ENCODE measurements at places on chromosomes 5 and 9.
A peak's percentile ranks its signal among the peaks of the same experiment; 100 is the strongest.

DNA sequence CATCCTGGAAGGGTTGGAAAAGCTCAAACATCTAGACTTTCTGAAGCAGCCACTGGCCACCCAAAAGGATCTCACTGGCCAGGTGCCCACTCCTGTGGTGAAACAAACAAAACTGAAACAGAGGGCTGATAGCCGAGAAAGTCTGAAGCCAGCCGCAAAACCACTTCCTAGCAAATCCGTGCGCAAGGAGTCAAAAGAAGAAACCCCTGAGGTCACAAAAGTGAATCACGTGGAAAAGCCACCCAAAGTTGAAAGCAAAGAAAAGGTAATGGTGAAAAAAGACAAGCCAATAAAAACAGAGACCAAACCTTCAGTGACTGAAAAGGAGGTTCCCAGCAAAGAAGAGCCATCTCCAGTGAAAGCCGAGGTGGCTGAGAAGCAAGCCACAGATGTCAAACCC lies 87.6 kb downstream of the MAP1B start:
- peak; percentile 43 for DNase-seq

GRCh38 chr9:18138656-18139055 lies 335.3 kb upstream of the ADAMTSL1 start:
- no peak for DNase-seq

GRCh38 chr5:3155046-3155445 lies 403.6 kb upstream of the IRX2 start:
- DNase-seq = no peak

DNA sequence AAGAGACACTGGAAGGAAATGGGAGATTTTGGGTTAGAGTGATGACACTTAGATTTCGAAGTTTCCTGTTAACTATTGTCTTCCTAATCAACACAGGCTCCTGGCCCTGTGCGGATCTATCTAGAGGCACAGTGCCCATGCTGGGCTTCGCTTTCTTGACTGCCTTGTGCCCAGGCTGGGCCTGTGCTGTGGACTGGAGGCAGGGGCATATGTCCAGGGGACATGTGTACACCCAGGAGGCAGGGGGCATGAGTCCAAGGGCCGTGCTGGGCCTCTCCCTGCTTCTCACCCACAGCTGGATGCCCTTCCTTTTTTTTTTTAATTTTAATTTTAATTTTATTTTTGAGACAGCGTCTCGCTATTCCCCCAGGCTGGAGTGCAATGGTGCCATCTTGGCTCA lies 37.6 kb downstream of the EHMT1 start:
- DNase-seq = no peak

- DNase-seq = no peak
These were observed 10.0 kb downstream of the HOMER1 start for GRCh38 chr5:79503794-79504495.

DNA sequence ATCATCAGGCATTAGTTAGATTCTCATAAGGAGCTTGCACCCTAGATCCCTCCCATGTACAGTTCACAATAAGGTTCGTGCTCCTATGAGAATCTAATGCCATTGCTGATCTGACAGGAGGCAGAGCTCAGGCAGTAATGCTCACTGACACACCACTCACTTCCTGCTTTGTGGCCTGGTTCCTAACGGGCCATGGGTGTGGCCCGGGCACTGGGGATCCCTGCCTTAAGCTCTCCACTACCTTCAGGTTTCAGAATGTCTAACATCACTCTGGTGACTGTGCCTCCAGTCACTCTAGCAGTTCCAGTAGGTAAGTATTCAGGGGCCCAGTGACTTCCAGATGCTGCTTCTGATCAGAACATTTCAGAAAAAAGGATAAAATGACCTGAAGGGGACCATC lies 152.4 kb downstream of the LRRC70 start:
- DNase-seq = peak; percentile 7

GRCh38 chr9:129174724-129175514 lies 3.1 kb downstream of the IER5L start:
- DNase-seq = peak; percentile 33

DNA sequence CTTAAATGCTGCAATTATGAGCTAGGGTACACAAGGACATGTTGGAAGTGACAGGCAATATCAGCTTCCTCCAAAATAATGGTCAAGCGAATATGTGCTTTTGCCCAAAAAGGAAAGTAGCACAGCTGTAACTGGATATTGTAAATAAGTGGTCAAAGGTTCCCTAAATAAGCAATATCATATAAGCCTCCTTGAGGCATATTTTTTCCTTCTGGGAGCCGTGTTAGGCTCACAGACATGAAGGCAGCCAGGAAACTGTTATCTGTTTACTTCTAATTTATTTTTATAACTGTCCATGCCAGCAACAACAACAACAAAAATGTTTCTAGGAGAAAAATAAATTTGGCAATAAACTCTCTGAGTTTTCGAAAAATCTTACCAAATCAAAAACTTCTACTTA lies 648.3 kb downstream of the PDE4D start:
- no peak for DNase-seq

DNA sequence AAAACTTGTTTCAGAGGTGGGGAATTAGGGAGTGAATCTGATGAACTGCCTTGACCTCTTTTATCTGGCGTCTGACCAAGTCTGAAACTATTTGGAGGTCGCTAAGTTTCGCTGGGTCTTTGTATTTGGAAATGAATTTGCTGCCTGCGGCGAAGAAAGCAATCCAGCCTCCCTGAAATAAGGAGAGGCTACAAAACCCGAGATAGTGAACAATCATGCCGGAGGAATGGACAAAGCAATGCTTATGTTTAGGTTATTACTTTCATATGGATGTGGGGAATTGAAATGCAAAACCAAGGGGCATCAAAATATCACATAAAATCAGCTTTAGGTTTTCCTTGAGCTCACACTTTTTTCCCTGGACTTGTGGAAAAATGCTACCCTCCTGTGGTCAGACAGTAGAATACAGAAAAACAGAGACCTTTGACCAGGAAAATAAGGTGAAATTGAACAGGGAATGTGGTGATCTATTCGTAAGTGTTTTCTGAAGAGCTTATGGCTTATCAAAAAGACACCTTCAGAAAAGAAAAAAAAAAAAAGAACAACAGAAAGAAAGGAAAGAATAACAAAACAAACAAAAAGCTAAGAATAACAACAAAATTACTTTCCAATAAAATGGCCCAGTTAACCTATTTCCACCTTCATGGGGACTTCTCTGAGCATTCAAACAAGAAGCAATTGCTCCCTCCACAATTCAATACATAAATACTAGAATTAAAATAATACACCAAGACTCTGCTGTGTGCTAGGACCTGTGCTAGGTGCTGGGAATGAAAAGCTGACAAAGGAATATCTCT lies 68.6 kb upstream of the DPYSL3 start:
- no peak for DNase-seq

- DNase-seq = no peak
These were observed 7.5 kb upstream of the PAM start for GRCh38 chr5:102747386-102748166.

GRCh38 chr5:105905392-105905791 lies 1765.3 kb downstream of the EFNA5 start:
- no peak for DNase-seq

GRCh38 chr5:115317320-115317719 lies 20.9 kb upstream of the CCDC112 start:
- no peak for DNase-seq

- DNase-seq = no peak
These were observed 96.9 kb downstream of the MED27 start for GRCh38 chr9:131982671-131983239.

GRCh38 chr9:123933440-123934212 lies 3.7 kb upstream of the DENND1A start:
- no peak for DNase-seq

- peak; percentile 59 for DNase-seq
These were observed 5.5 kb upstream of the DBN1 start for GRCh38 chr5:177478711-177479646.

GRCh38 chr9:130339306-130339705 lies 73.7 kb downstream of the HMCN2 start:
- no peak for DNase-seq

- no peak for DNase-seq
These were observed 382.7 kb downstream of the ENC1 start for GRCh38 chr5:74257645-74258313.

Measured in activated CD4-positive, alpha-beta T cell treated with anti-CD3 and anti-CD28 coated beads for 48 hours (primary cell).